ENCODE measurements at places on chromosomes 2 and 18.

GRCh38 chr2:228016402-228016801 lies 145.0 kb downstream of the DAW1 start:
- DNase-seq: no peak

GRCh38 chr2:229856413-229856812 lies 65.4 kb downstream of the TRIP12 start:
- DNase-seq: no peak

GRCh38 chr2:36137612-36138011 lies 218.0 kb upstream of the CRIM1 start:
- DNase-seq: no peak

- DNase-seq: no peak
Measured at GRCh38 chr2:54429811-54430551, 26.1 kb upstream of the SPTBN1 start.

DNA sequence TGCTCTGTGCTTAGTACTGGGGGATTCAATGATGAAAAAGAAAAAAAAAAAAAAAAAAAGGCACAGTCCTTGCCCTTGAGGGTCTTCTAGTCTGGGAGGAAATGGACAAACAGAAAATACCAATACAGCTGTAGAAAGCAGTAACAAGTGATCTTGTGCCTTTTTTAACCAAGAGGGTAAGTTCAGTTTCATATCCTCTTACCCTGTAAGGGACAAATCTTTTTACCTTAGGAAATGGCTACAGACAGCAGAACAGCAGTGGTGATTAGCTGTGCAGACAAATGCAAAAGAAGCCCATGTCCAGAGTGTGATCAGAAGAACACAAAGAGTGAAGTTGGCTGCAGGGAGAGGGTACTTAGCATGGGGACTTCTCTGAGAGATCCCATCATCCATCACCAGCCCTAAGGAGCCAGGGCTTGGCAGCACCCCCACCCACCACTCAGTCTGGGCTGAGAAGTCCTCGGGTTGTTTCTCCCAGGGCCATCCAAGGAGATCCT lies 102.9 kb downstream of the ALPK2 start:
- no peak for DNase-seq

DNA sequence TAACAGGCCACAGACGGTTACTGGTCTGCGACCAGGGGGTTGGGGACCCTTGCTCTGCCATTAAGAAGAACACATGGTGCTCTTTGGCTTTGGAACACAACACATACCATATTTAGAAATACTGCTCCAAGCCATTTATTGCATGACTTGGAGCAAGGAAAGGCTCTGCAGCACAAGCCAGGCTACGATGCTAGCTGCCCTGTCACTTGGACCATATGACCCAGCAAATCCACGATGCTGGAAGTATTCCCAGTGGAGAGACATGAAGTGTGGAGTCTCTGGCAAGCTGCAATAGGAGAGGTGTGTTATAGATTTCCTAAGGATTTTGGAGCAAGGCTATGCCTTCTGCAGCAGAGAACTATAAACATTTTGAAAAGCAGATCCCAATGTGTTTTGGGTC lies 171.2 kb downstream of the HAUS1 start:
- DNase-seq: no peak

DNA sequence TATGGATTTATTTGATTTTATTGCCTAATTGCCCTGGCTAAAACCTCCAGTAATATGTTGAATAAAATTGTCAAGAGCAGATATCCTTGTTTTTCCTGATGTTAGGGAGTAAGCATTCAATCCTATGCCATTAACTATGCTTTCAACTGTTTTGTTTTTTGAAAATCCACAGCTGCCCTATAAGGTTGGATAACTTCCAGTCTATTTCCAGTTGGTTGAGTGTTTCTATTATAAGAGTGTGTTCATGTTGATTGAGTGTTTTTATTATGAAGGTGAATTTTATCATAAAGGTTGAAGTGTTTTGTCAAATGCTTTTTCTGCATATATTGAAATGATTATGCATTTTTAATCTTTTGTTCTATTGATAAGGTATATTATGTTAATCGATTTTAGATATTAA lies 149.9 kb upstream of the SCN7A start:
- no peak for DNase-seq

DNA sequence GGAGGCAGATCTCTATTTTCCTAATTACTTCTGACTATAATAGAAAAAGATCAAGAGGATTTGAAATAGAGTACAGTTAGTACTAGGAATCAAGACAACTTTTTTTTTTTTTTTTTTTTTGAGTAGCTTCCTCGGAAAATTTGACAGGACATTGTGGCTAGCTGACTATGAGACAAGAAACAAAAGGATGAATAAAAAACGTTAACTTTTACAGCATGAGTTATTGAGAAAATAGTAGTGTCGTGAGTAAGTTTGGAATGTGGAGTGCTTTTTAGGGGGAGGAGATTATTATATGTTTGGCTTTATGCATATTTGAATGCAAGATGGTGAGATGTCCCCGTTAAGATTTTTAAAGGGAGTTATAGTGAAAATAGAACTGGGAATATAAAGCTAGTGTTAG lies 27.7 kb upstream of the CPS1 start:
- DNase-seq: no peak

- no peak for DNase-seq
Measured at GRCh38 chr2:204452464-204453023, 92.7 kb upstream of the PARD3B start.

DNA sequence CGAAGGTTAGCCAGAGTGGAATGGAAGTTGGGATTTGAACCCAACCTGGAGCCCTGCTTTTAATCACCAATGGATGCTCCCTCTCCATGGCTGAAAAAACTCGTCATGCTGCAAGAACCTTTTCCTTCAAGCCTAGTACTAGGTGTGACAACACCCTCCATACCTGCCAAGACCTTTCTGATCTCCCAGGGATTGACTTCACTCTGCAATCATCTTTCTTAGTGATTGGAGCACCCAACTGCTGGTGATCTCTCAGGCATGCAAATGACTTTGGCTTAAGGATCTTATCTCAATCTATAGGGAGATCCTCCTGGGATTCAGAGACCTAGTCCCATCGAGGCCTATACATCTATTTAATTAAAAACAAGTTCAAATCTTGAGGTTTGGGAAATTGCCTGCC lies 23.5 kb upstream of the ITGB6 start:
- DNase-seq: no peak

DNA sequence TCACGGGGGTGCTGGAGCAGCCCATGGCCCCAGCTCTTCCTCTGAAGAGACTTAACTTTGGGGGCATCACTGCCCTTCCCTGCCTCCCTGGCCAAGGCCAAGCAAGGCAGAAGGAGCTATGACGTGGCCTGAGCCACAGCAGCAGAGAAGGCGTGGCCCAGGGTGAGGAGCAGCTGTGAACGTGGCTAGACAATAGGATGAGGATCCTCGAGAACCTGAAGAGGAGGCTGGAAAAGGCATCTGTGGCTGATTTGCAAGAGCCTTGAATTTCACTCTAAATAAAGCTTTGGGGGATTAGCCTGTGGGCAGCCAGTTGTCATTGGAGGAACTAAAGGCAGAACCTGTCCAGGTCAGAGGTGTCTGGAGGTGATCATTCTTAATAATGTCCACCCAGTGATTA lies 652.9 kb upstream of the ID2 start:
- DNase-seq: no peak

- no peak for DNase-seq
Measured at GRCh38 chr2:140539242-140539875, 1591.5 kb downstream of the LRP1B start.

DNA sequence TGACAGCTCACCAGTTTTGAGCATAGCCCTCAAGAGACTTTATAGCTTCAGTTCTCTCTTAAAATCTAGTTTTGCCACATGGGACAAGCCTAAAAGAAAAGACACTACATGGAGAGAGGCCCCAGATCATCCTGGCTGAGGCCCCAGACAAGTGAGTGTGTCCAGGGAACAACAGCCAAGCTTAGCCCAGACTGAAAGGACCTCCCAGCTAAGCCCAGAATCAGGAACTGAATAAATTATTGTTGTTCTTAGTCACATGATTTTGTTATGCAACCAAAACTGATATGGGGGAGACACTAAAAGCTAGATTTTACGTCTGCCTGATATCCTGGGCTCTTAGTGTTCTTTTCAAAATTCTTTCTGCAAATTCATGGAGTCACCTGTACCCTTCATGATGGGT lies 29.3 kb upstream of the LBH start:
- peak; percentile 64 for DNase-seq

DNA sequence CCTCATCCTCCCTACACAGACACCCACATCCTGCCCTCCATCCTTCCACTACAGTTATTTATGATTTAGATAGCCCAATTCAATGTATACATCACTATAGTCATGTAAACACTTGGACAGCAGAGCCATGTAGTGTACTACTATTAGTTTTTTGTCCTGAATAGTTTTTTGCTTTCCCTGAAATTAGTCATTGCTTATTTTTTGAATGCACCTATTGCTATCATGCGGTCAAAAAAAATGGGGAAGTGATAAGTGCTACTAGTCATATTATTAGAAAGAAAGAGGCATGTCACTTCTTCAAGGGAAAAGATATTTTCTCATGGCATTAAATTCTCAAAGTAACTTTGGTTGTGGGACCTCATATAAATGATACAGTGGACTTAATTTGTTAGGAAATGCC lies 6.8 kb upstream of the GREB1 start:
- no peak for DNase-seq

GRCh38 chr2:209766613-209767012 lies 5.0 kb upstream of the UNC80 start:
- DNase-seq: no peak

DNA sequence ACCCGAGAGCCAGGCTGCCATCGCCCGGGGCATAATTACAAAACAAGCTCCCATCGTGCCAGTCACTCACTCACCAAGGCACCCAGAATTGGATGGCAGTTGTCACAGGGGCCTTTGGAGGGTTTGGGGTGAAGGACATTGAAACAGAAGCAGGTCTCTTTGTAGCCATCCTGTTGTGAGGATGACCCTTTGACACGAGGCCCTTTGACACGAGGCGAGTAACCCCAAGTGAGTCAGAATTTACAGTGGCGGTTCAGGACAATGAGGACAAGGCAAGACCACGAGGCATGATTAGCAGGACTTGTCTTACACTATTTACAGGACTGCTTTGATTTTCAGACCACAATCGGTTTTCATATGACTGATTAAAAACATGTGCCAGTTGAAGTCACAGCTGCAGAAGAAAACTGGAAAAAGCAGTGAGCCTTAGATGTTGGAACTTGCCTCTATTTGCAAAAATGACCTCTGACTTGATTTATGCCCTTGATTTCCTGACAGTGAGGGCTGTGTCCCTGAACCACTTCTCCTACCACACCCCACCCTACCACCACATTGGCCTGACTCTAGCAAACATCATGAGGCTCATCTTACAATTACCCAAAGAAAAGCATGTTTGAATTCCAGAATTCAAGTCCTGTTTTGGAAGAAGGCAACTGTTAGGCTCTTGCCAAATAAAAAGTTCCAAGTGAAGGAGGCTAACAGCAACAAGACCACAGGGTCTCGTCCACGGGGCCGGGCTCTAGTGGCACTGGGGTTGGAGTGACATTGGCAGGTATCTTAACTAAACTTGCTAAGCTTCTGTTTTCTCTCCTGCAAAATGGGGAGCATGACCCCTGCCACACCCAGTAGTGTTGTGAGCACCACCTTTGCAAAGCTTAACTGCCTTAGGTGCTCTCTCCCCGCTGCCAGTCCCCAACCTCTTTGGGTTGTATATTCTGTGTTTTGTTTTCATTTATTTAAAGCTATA lies 64.4 kb upstream of the FOSL2 start:
- no peak for DNase-seq

DNA sequence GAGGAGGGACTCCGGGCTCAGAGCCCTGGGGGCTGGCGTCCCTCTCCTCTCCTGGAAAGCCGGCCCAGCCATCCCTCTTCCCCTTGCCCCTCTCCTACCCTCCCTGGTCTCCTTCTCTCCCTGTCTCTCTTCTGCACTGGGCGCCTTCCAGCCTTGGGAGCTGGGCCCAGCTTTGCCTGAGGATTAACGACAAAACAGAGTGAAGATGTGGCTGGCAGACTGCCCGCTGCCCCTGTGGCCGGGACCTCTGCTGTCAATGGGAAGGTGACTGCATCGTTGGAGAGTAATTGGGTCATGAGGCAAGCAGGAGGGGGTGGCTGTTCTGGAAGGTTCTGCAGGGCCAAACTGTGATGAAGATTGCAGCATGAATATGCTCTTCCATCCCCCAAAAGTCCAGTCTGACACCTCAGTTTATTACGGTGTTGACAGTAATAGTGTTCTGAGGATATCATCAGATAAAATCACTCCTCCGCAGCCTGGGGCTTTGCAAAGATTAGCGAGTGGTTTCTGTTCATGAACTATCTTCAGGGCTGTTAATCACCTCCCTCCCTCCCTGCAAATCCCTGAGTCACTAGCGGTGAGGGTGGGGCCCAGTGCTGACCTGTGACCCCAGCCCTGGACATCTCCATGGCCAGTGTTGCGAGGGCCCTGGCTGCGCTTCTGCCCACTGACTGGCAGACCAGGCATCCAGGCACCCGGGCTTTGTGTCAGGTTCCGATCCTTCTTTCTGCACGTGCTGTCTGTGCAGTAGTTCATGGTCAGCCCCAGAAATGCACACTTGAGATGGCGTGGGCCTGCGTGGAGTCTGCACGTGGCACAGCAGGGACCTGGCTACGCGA lies 23.0 kb downstream of the RTP5 start:
- DNase-seq: no peak

GRCh38 chr2:205087862-205088261 lies 542.6 kb downstream of the PARD3B start:
- no peak for DNase-seq

DNA sequence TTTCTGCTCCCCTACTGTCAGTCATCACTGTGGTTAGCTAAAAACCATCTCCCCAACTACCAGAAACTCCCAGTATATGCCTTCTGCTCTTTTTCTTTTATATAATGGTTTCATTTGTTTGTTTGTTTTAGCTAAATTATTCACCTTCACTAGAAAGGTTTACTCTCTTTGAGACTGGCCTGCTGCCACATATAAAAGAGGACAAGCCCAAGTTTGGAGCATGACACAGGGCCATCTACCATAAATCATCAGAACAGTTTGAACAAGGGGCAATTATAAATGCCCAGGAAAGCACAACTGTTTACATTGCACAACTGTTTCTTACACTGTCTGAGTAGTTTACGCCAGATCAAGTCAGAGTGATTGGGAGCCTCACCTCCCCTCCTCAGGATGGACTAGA lies 471.0 kb upstream of the PIK3C3 start:
- DNase-seq: no peak

- DNase-seq: no peak
Measured at GRCh38 chr2:73728043-73728442, 9.1 kb downstream of the TPRKB start.

- no peak for DNase-seq
Measured at GRCh38 chr2:227188292-227188691, 23.9 kb downstream of the COL4A3 start.

DNA sequence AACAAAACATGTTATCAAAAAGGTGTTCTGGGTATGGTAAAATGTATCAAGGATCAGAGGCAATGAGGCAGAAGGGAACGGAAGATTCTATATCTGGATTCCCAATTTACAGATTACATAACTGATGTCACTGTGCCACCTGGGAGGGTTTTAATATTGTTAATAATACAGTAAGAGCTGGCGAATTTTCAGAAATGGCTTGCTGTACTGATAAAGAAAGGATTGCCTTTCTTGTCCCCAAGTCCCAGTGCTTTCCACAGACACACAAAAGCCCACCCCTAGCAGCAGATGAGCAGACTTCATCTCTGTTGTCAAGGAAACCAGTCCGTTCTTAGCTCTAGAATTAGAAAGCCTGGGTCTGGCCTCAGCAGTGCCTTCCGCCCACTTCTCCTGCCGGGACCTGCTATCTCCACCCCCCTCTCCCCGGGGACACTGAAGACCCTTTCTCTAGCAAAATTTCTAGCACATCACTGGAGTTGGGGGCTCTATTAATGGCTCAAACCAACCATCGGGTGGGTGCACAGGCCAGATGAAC lies 34.3 kb downstream of the ADD2 start:
- no peak for DNase-seq
